ENCODE measurements at places on chromosomes 7 and 10.

GRCh38 chr10:73426318-73426717 lies 7.0 kb downstream of the MSS51 start:
- no peak for DNase-seq

DNA sequence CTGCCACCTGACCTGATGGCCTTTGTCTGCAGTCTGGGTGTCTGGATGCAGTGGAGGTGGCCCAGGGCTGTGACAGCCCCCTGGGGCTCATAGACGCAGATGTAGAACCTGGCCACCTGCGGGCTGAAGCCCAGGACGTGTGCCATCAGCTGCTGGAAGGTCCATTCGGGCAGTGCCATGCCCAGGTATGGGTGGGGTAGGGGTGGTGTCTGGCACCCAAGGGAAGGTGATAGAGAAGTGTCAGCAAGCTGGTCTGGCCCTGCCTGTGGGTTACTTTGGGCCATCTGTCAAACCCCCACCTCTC lies 6.1 kb upstream of the ZNF467 start:
- DNase-seq, result no peak

DNA sequence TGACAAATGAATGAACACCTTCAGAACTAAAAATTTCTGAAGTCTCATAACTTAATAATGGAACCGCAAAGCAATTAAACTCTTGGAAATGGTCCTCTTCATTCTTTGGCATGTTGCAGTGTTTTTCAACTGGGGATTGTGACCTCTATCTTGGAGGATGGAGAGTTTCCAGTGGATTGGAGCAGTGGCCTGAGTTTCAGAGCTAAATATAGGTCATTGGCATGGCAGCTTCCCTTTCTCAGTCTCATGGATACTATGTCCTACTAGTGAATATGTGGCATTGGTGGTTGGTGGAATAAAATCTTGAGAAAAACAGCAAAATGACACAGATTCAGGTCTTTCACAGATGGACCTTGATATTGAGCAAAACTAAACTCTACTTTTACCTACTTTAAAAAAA lies 24.1 kb upstream of the EPC1 start:
- DNase-seq, result no peak

GRCh38 chr7:75772081-75773077 lies at the start of gene CCL26:
Gene CCL26, minus strand, starts transcription at chr7:75772211. Its CDS starts 35 bp downstream, at chr7:75772176.
- DNase-seq, result no peak

DNA sequence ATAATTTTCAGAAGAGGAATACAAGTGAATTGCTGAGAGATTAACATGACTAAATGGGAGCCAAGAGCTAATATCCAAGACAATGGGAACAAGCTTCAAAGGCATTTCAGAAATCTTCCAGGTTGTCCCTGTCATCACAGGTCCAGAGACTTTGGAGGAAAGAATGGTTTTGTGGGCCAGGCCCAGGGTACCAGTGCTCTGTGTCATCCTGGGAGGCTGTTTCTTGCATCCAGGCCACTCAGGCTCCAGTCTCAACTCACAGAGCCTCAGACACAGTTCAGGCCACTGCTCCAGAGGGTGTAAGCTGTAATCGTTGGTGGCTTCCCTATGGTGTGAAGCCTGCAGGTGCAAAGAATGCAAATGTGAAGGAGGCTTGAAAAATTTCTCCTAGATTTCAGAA lies 170.4 kb upstream of the NRG3 start:
- no peak for DNase-seq

DNA sequence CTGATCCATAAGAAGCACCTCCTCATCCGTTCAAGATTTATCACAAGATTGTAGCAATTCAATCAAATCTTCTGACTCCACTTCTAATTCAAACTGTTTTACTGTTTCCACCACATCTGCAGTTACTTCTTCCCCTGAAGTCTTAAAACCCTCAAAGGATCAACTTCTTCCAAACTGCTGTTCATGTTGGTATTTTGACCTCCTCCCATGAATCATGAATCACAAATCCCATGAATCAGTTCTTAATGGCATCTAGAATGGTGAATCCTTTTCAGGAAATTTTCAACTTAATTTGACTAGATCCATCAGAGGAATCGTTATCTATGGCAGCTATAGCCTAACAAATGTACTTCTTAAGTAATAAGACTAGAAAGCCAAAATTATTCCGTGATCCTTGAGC lies 122.3 kb downstream of the IMMP2L start:
- no peak for DNase-seq

DNA sequence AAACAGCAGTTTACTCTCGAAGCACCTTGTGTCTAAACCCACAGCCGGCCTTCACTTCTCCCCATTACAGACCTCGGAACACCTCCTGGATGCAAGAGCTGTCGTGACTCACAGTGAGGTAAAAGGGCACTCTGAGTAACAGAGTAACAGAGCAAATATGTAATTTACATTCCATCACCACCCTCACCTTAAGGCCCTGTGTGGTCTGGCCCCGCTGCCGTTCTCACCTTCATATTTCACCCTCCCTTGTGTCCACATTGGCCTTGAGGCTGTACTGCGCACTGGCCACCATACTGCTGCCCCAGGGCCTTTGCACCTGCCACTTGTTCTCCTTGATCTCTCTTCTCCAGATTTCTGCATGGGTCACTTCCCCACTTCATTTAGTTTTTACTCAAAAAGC lies 12.6 kb downstream of the FFAR4 start:
- DNase-seq, result no peak

DNA sequence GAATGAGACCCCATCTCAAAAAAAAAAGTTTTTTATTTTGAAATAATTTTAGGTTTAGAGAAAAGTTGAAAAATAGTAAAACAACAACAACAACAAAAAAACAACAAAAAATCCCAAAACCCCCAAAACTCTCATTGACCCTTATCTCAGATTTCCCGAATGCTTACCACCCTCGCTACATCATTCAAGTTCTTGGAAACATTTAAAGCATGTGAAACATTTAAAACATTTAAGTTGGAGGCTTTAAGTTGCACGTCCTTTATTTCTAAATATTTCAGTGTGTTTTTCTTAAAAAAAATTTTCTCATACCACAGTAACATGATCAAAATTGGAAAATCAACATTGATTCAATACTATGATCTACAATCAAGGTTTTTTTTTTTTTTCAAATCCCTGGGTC lies 382 bp upstream of the ARMS2 start:
- DNase-seq, result no peak

GRCh38 chr7:151245360-151246101 lies 3.0 kb downstream of the SMARCD3 start:
- DNase-seq, result no peak

Measured in cortex of kidney (tissue), 1 donor.